Aorta (tissue), 5 donors: ENCODE measurements at places on chromosomes 11 and 22. TPM values are rescaled to one million over a fixed set of nuclear protein-coding genes. Genes with fewer than 3 reads are reported as not detected.

C22orf39 gene
- 29.3 TPM for total RNA-seq

DEUP1 gene
- not detected for total RNA-seq

KLHDC7B gene
- 0.29 TPM for total RNA-seq

GGTLC3 gene
- total RNA-seq, result not detected

TMEM121B gene
- total RNA-seq, result 0.68 TPM

NPAS4 gene
- total RNA-seq, result 7.0 TPM

DAGLA gene
- total RNA-seq, result 1.4 TPM

OR8D4 gene
- not detected for total RNA-seq

MMP12 gene
- total RNA-seq, result 1.4 TPM

TESMIN gene
- 1.5 TPM for total RNA-seq

OR52A1 gene
- not detected for total RNA-seq

CTSW gene
- total RNA-seq, result 3.9 TPM

MS4A1 gene
- 1.2 TPM for total RNA-seq

EHF gene
- 0.75 TPM for total RNA-seq

PRODH gene
- 1.0 TPM for total RNA-seq

MCM5 gene
- 21.7 TPM for total RNA-seq

EIF4G2 gene
- total RNA-seq, result 615 TPM

IFITM1 gene
- total RNA-seq, result 311 TPM

PTPRJ gene
- 20.1 TPM for total RNA-seq

USH1C gene
- total RNA-seq, result not detected

DKK3 gene
- 313 TPM for total RNA-seq

SEC14L2 gene
- total RNA-seq, result 14.7 TPM

C11orf86 gene
- not detected for total RNA-seq

ARSA gene
- total RNA-seq, result 31.4 TPM

SOX6 gene
- total RNA-seq, result 5.4 TPM

ANO1 gene
- 136 TPM for total RNA-seq

GPR83 gene
- 0.15 TPM for total RNA-seq

DSCAML1 gene
- 0.58 TPM for total RNA-seq

MED17 gene
- total RNA-seq, result 33.1 TPM

CACNA1I gene
- 0.16 TPM for total RNA-seq

C11orf65 gene
- not detected for total RNA-seq
